Mesenteric fat pad (tissue), 1 donor: ENCODE measurements at places on chromosomes 13 and 19.

GRCh38 chr13:78759704-78760103 is 100.7 kb upstream of the OBI1 start:
- no peak for DNase-seq

- DNase-seq = no peak
These were observed 76.6 kb downstream of the TNFSF11 start for GRCh38 chr13:42650506-42650905.

GRCh38 chr19:50510121-50510670 is 795 bp downstream of the JOSD2 start:
- DNase-seq = no peak

GRCh38 chr19:11168568-11168967 is 13.0 kb upstream of the SPC24 start:
- DNase-seq = no peak
